CD4-positive, alpha-beta T cell (primary cell): ENCODE measurements at places on chromosomes 3 and 15.
A peak's percentile ranks its signal among the peaks of the same experiment; 100 is the strongest.

GRCh38 chr15:34514251-34514670 is 69.2 kb downstream of the GOLGA8B start:
- DNase-seq: no peak
- no peak overlapping the region for H3K27ac ChIP-seq
- peaks cover 23% of the 10 kb centered on the region for H3K4me1 ChIP-seq
- peaks cover 56% of the 10 kb centered on the region for H3K27me3 ChIP-seq
- peak overlapping the region; percentile 46 for H3K4me3 ChIP-seq
- H3K36me3 ChIP-seq: no peaks in the 10 kb centered on the region

DNA sequence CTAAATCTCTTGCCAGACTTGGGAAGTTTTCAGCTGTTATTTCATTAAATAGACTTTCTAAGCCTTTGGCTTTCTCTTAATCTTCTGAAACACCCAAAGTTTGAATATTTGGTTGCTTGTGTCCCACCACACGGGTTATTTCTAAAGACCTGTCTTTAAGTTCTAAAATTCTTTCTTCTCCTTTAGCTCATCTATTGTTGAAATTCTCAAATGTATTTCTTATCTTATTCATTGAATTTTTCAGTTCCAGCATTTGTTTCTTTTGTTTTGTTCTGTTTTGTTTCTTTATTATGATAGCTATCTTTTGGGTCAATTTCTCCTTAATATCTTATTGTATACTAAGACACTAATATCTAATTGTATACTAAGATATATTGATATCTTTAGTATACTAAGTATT is 97.0 kb downstream of the ARRDC4 start:
- no peaks in the 10 kb centered on the region for H3K4me1 ChIP-seq
- H3K27me3 ChIP-seq: no peaks in the 10 kb centered on the region
- no peak for DNase-seq
- no peak overlapping the region for H3K4me3 ChIP-seq
- H3K27ac ChIP-seq: no peak overlapping the region

GRCh38 chr3:42830437-42831320 is 21.4 kb downstream of the ACKR2 start:
- no peaks in the 10 kb centered on the region for H3K36me3 ChIP-seq
- H3K4me3 ChIP-seq: no peak overlapping the region
- DNase-seq: peak; percentile 35
- H3K4me1 ChIP-seq: peaks cover 4% of the 10 kb centered on the region
- no peak overlapping the region for H3K27ac ChIP-seq
- peaks cover 3% of the 10 kb centered on the region for H3K27me3 ChIP-seq

DNA sequence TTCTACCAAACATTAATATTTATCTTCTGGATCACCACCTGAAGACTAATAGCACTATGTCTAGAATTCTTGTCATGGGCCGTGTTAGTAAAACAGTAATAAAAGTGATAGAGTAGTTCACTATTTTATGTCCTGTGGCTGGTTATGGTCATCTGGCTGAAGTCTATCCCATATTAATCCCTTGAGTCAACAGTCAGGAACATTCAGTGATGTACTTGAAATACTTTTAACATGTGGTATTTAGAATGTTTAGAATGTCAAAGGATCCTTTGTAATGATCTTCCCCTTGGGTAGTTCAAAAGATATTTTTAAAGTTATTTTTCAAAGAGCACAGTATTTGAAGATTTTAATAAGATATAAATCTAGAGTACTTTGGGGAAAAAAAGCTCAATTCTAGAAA is 117.0 kb downstream of the MBNL1 start:
- peaks cover 22% of the 10 kb centered on the region for H3K4me1 ChIP-seq
- no peak for DNase-seq
- no peaks in the 10 kb centered on the region for H3K27me3 ChIP-seq
- no peak overlapping the region for H3K4me3 ChIP-seq
- no peak overlapping the region for H3K27ac ChIP-seq

- H3K27me3 ChIP-seq: no peaks in the 10 kb centered on the region
- no peaks in the 10 kb centered on the region for H3K36me3 ChIP-seq
Observed at GRCh38 chr3:12797892-12798558, 1.5 kb downstream of the CAND2 start.

DNA sequence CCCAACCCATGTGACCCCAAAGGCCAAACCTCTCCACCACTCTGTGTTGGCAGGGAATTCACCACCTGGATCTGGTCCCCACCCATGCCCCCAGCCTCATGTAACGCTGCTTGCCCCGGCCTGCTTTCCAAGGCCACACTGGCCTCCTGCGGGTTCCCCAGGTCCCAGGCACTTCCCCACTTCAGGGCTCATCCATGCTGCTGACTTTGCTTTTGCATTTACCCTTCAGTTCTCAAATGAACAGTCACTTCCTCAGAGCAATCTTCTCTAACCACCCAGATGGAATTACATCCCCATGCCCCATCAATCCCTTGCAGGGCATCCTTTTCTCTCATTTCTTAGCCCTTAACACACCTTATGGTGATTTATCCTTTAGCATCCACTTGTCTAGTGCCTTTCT is 9.2 kb downstream of the DAPK2 start:
- no peak overlapping the region for H3K27ac ChIP-seq
- DNase-seq: no peak

DNA sequence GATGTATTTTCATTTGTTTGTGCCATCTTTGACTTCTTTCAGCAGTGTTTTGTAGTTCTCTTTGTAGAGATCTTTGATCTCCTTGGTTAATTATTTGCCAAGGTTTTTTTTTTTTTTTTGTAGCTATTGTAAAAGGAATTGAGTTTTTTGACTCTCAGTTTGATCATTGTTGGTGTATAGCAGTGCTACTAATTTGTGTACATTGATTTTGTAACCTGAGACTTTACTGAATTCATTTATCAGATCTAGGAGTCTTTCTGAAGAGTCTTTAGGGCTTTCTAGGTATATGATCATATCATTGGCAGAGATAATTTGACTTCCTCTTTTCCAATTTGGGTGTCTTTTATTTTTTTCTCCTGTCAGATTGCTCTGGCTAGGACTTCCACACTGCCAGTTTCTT is 42.2 kb upstream of the POMGNT2 start:
- peaks cover 2% of the 10 kb centered on the region for H3K27me3 ChIP-seq
- no peaks in the 10 kb centered on the region for H3K36me3 ChIP-seq
- no peak overlapping the region for H3K27ac ChIP-seq
- DNase-seq: no peak
- no peak overlapping the region for H3K4me3 ChIP-seq

- no peak overlapping the region for H3K27ac ChIP-seq
- H3K27me3 ChIP-seq: no peaks in the 10 kb centered on the region
- peaks cover 19% of the 10 kb centered on the region for H3K36me3 ChIP-seq
- no peak overlapping the region for H3K4me3 ChIP-seq
- DNase-seq: no peak
- H3K4me1 ChIP-seq: no peaks in the 10 kb centered on the region
Observed at GRCh38 chr15:42331235-42331634, 28.1 kb upstream of the CAPN3 start.

GRCh38 chr3:120113128-120114116 is 19.2 kb upstream of the GSK3B start:
- H3K36me3 ChIP-seq: no peaks in the 10 kb centered on the region
- no peaks in the 10 kb centered on the region for H3K4me1 ChIP-seq
- no peak for DNase-seq
- H3K27ac ChIP-seq: no peak overlapping the region
- no peaks in the 10 kb centered on the region for H3K27me3 ChIP-seq
- no peak overlapping the region for H3K4me3 ChIP-seq

- peak overlapping the region; percentile 45 for H3K4me3 ChIP-seq
- H3K27me3 ChIP-seq: peaks cover 99% of the 10 kb centered on the region
- DNase-seq: no peak
- no peak overlapping the region for H3K27ac ChIP-seq
- peaks cover 40% of the 10 kb centered on the region for H3K4me1 ChIP-seq
- no peaks in the 10 kb centered on the region for H3K36me3 ChIP-seq
Observed at GRCh38 chr15:52804526-52805081, 14.5 kb upstream of the ONECUT1 start.

DNA sequence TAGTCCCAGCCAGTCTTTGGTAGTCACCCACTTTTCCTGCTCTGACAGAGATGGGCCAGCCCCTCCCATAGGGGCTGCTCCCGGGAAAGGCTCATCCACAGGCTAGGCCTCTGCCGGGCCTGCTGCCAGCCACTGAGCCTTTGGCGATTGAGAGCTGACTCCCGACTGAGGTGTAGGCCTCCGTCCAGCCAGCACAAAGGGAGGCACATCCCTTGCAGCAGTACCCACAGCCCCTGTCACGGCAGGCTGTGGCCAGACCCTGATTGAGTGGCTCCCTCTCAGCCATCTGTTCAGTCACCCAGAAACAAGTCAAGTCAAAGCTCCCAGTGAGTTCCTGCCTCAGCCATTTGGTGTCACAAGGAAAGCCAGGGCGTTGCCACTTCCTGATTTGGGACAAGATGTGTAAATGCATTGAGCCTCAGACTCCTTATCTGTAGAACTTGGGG is 6.2 kb upstream of the PAK6 start:
- DNase-seq: no peak
- no peak overlapping the region for H3K27ac ChIP-seq
- no peaks in the 10 kb centered on the region for H3K4me1 ChIP-seq
- no peak overlapping the region for H3K4me3 ChIP-seq
- H3K27me3 ChIP-seq: no peaks in the 10 kb centered on the region
- no peaks in the 10 kb centered on the region for H3K36me3 ChIP-seq

DNA sequence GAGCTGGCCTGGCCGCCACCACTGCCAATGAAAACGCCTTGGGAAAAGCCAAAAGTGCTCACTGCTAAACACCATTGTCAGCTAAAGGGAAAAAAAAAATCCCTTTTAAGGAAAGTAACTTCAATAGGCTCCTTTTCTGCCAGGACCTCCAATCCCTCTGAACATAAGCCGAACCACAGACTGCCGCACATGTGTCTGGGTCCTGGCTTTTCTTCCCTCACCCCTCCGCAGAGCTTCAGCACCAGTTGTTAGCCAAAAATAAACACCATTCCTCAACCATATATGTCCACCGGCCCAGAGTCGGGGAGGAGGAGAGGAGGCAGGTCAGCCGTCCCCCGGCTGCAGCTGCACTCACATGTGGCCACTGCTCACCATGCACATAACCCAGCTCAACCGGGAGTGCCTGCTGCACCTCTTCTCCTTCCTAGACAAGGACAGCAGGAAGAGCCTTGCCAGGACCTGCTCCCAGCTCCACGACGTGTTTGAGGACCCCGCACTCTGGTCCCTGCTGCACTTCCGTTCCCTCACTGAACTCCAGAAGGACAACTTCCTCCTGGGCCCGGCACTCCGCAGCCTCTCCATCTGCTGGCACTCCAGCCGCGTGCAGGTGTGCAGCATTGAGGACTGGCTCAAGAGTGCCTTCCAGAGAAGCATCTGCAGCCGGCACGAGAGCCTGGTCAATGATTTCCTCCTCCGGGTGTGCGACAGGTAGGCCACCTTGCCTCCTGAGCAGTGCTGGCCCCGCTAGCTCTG is at the start of gene FBXL22:
Gene FBXL22, plus strand, starts transcription at position 350 of the 753 bp plus-strand sequence. Its CDS starts 6 bp downstream, at position 356.
- H3K27me3 ChIP-seq: no peaks in the 10 kb centered on the region
- H3K4me1 ChIP-seq: peaks cover 42% of the 10 kb centered on the region
- H3K27ac ChIP-seq: no peak within 1 kb of the TSS
- peaks cover 19% of the 10 kb centered on the region for H3K36me3 ChIP-seq
- no peak within 1 kb of the TSS for H3K4me3 ChIP-seq

GRCh38 chr3:121362035-121362734 is 183.6 kb downstream of the POLQ start:
- no peaks in the 10 kb centered on the region for H3K4me1 ChIP-seq
- H3K36me3 ChIP-seq: no peaks in the 10 kb centered on the region
- no peaks in the 10 kb centered on the region for H3K27me3 ChIP-seq
- DNase-seq: no peak
- no peak overlapping the region for H3K27ac ChIP-seq

DNA sequence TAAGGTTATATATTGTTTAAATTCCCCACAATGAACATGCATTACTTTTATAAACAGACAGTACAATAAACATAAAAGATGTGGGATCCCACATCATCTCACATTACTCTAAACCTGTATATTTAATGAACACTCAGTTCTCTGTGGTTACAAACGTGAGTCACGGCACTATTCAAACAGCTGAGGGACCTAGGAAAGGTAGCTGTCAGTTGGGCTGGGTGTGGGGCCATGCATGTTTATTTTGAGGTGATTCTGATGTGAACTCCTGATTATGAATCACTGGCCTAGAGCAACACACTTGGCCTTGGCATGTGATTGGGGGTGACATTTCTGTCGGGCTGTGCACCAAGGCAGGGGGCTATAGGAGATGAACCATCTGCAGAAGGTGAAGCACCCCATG is 147.6 kb upstream of the HACD2 start:
- no peak overlapping the region for H3K27ac ChIP-seq
- no peak overlapping the region for H3K4me3 ChIP-seq
- no peaks in the 10 kb centered on the region for H3K36me3 ChIP-seq
- DNase-seq: no peak

DNA sequence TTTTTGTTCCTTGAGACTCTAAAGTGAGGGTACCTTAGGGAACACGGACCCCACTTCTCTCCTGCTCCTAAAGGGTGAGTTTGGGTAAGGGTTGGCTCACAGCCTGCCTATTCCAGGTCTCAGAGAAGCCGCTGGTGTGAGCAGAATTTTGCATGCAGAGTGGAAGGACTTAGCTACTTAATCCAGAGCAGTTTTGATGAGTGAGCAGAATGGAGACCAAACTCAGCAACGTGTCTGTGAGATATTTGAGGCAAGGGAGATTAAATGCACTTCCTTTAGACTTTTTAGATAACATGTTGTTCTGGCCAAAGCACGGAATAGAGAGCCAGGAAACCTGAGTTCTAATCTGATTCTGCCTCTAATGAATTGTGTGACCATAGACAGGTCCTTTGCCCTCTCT is 5.1 kb downstream of the SLC24A1 start:
- H3K4me1 ChIP-seq: peaks cover 3% of the 10 kb centered on the region
- peaks cover 7% of the 10 kb centered on the region for H3K36me3 ChIP-seq
- H3K4me3 ChIP-seq: no peak overlapping the region
- no peak overlapping the region for H3K27ac ChIP-seq
- DNase-seq: no peak

- no peaks in the 10 kb centered on the region for H3K4me1 ChIP-seq
- no peak overlapping the region for H3K27ac ChIP-seq
- no peaks in the 10 kb centered on the region for H3K27me3 ChIP-seq
- no peak for DNase-seq
Observed at GRCh38 chr3:73055583-73055982, 5.9 kb upstream of the EBLN2 start.

GRCh38 chr3:142033292-142033691 is 116.1 kb downstream of the TFDP2 start:
- DNase-seq: no peak
- no peak overlapping the region for H3K27ac ChIP-seq
- no peaks in the 10 kb centered on the region for H3K4me1 ChIP-seq
- H3K36me3 ChIP-seq: no peaks in the 10 kb centered on the region

DNA sequence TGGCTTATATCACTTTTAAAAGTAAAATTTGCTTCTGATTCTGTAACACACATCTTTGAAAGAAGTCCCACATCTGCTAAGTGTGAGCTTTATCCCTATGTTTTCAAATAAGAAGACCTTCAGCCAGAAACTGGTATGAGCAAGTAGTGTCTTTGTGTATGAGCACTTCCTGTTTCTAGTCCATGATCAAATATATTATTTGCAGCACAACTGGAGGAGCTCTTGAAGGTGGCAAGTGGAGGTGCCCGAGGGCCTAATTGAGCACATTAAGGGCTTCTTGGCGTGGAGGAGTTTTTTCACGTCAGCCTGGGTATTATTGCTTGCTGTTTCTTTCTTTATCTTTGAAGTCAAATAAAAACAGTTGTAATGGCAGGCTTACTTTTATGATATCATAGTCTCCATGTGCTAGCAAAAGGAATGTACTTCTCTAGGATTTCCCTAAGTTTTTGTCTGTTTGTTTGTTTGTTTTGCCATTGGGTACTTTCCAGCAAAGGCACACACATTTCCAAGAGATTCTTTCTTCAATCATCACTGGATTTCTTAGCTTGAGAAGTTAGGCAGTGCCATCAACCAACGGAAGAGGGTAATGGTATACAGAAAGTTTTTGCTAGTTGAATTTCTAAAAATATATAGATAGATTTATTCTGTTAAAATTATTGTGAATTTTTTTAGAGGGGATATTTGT is 68.1 kb downstream of the MEIS2 start:
- H3K4me1 ChIP-seq: no peaks in the 10 kb centered on the region
- no peak for DNase-seq
- no peaks in the 10 kb centered on the region for H3K27me3 ChIP-seq
- H3K27ac ChIP-seq: no peak overlapping the region
